ENCODE measurements at places on chromosomes 16 and 17. TPM values are rescaled to one million over a fixed set of nuclear protein-coding genes. Genes with fewer than 3 reads are reported as not detected.

The KCNG4 gene
- polyA plus RNA-seq: not detected

The CUEDC1 gene
- 0.43 TPM for polyA plus RNA-seq

The ABCC3 gene
- 1.2 TPM for polyA plus RNA-seq

The SRCIN1 gene
- not detected for polyA plus RNA-seq

The ABR gene
- 36.2 TPM for polyA plus RNA-seq

The TBC1D3I gene
- not detected for polyA plus RNA-seq

The SLC12A3 gene
- polyA plus RNA-seq: not detected

The SPEM3 gene
- not detected for polyA plus RNA-seq

The PRAC2 gene
- polyA plus RNA-seq: not detected

The SOCS7 gene
- polyA plus RNA-seq: 0.62 TPM

The HS3ST3B1 gene
- polyA plus RNA-seq: 14.2 TPM

The SLFN12 gene
- polyA plus RNA-seq: 10.5 TPM

The ENPP7 gene
- polyA plus RNA-seq: not detected

The CD300E gene
- polyA plus RNA-seq: not detected

The TM4SF5 gene
- polyA plus RNA-seq: not detected

The SMARCD2 gene
- 77.9 TPM for polyA plus RNA-seq

The DRC3 gene
- 0.52 TPM for polyA plus RNA-seq

The ITGB3 gene
- polyA plus RNA-seq: 11.0 TPM

The ZNF287 gene
- 9.3 TPM for polyA plus RNA-seq

The MPP3 gene
- not detected for polyA plus RNA-seq

The CACNB1 gene
- polyA plus RNA-seq: 0.48 TPM

The CA5A gene
- not detected for polyA plus RNA-seq

All from immature natural killer cell (primary cell).